Glutamatergic neuron (in vitro differentiated cells): ENCODE measurements at places on chromosomes 3 and 15.
A peak's percentile ranks its signal among the peaks of the same experiment; 100 is the strongest.

- no peaks in the 10 kb centered on the region for H3K36me3 ChIP-seq
- H3K27ac ChIP-seq, result no peak overlapping the region
- no peaks in the 10 kb centered on the region for H3K4me1 ChIP-seq
- H3K27me3 ChIP-seq, result no peaks in the 10 kb centered on the region
- no peak overlapping the region for H3K4me3 ChIP-seq
- DNase-seq, result no peak
Observed at GRCh38 chr15:25905140-25905539, 42.0 kb upstream of the ATP10A start.

DNA sequence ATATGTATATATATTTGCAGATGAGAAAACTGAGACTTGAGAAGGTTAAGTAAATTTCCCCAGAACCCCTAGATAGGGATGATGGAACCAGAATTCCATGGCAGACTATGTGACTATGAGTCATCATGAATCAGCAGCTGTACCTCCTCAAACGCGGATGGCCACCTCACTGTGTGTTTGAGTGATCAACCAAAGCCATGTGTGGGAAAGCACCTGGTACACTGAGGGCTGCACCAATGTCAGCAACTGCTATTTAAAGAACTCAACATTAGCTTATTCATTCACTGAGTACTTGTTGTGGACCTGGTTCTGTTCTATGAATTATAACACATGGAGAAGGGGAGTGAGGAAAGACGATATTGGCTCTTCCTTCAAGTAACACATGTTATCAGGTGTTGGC, 377.0 kb downstream of the GAP43 start:
- no peak overlapping the region for H3K4me3 ChIP-seq
- peaks cover 56% of the 10 kb centered on the region for H3K4me1 ChIP-seq
- H3K27me3 ChIP-seq, result peaks cover 7% of the 10 kb centered on the region
- peak overlapping the region; percentile 71 for H3K27ac ChIP-seq

- H3K36me3 ChIP-seq, result no peaks in the 10 kb centered on the region
- H3K27ac ChIP-seq, result no peak overlapping the region
- peaks cover 3% of the 10 kb centered on the region for H3K4me1 ChIP-seq
- H3K4me3 ChIP-seq, result no peak overlapping the region
Observed at GRCh38 chr3:40306336-40306735, 3.2 kb upstream of the EIF1B start.

DNA sequence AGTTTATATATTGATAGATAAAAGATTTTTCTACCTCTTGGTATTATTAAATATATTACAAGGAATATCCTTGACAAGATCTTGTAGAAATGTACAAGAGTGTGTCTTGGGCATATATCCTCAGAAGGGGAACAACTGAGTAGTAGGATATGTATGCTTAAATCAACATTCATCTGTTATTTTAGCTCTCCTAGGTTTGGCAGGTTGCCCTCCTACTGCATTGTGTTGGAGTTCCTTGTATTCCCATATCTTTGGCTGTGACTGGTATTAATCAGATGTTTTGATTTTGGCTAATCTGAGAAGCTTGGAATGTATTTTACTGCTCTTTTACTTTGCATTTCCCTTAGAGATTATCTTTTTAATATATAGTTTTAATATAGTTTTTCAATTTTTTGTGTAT, 4.6 kb downstream of the MYRIP start:
- no peak overlapping the region for H3K27ac ChIP-seq
- no peak overlapping the region for H3K4me3 ChIP-seq
- peaks cover 14% of the 10 kb centered on the region for H3K4me1 ChIP-seq
- no peak for DNase-seq

DNA sequence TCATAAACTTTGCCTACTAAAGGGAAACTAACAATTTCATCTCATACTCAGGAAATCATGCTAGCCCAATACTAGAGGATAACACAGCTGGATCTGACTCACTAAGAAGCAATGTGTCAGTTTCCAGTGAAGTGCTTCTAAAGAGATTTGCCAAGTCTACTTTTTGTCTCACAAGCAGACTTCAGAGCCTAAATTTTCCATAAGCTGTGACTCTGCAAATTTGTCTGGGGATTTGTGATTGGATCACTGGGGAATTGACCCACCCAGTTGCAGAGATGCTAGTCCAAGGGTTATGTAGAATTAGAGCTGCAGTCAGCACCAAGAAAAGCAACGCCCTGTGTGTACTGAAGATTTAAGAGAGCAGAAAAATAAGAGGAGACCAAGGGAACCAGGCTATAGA, 647.1 kb downstream of the NTRK3 start:
- no peaks in the 10 kb centered on the region for H3K36me3 ChIP-seq
- no peak overlapping the region for H3K4me3 ChIP-seq
- DNase-seq, result no peak

- no peak overlapping the region for H3K27ac ChIP-seq
- H3K36me3 ChIP-seq, result peaks cover 36% of the 10 kb centered on the region
- no peak overlapping the region for H3K4me3 ChIP-seq
- no peak for DNase-seq
Observed at GRCh38 chr3:43080726-43081568, 24.9 kb downstream of the POMGNT2 start.

DNA sequence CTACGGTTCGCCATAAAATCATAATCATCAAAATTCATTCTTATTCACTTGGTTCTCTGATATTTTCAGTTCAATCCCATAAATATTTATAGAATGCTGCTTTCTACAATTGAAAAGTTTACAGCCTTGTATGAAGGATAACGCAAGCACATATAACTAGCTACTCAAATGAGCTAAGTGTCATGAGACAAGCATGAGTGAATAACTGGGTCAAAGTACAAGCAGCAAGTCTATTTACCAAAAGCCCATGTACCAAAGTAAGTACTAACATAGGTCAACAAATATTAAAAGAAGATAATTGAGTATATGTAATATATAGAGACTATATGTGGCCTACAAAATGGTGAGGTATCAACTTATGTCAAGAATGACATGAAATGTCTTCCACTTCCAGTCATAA, 596.6 kb downstream of the GBE1 start:
- no peak overlapping the region for H3K27ac ChIP-seq
- H3K27me3 ChIP-seq, result no peaks in the 10 kb centered on the region
- no peak for DNase-seq
- H3K4me3 ChIP-seq, result no peak overlapping the region

GRCh38 chr3:462851-463250, 266.3 kb downstream of the CHL1 start:
- peak overlapping the region; percentile 12 for H3K4me3 ChIP-seq
- H3K36me3 ChIP-seq, result no peaks in the 10 kb centered on the region
- H3K27ac ChIP-seq, result peak overlapping the region; percentile 10
- no peak for DNase-seq
- peaks cover 38% of the 10 kb centered on the region for H3K4me1 ChIP-seq
- H3K27me3 ChIP-seq, result no peaks in the 10 kb centered on the region

- no peak overlapping the region for H3K27ac ChIP-seq
- no peak overlapping the region for H3K4me3 ChIP-seq
- no peak for DNase-seq
- no peaks in the 10 kb centered on the region for H3K36me3 ChIP-seq
Observed at GRCh38 chr3:103644450-103644849, 1209.6 kb downstream of the ZPLD1 start.

- DNase-seq, result peak; percentile 65
- peak overlapping the region; percentile 80 for H3K27ac ChIP-seq
- peaks cover 40% of the 10 kb centered on the region for H3K4me1 ChIP-seq
- no peaks in the 10 kb centered on the region for H3K36me3 ChIP-seq
- peaks cover 2% of the 10 kb centered on the region for H3K27me3 ChIP-seq
Observed at GRCh38 chr3:44992555-44993470, 16.8 kb downstream of the EXOSC7 start.

DNA sequence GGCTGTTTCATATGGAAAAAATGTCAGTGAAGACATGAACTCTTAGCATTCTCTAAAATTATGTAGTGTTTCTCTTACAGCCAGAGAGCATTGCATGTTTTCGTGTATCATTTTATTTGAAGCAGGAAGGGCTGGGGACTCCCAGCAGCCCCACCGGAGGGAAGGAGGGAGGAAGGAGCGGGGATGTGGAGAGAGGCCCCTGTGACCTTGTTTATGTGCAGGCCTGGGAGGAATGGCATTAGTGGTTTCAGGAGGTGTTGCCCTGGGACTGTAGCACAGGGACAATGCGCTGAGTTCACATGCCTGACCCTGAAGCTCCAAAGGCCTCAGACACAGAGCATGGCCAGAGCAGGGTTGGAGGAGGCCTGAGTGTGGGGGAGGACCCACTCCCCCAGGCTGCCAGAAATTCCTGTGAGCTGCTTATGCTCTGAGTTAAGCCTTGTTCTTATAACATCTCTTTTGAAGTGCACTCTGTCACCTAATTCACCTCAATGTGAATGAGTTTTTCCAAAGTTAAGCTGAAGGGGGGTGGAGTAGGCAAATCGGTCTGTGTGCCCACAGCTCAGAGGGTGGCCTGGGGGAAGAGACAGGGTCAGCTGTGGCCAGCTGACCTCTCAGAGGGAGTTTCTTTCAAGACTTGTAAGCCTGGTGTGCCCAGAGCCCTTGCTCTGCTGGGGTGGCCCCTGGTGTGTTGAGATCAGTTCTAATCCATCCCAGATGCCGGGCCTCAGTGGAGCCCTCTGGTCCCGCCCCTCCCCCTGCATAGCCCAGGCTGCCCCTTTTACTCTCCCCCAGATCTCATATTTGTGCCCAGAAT, 3.9 kb upstream of the RNU6-1 start:
- H3K27ac ChIP-seq, result no peak overlapping the region
- no peak for DNase-seq
- H3K36me3 ChIP-seq, result no peaks in the 10 kb centered on the region

DNA sequence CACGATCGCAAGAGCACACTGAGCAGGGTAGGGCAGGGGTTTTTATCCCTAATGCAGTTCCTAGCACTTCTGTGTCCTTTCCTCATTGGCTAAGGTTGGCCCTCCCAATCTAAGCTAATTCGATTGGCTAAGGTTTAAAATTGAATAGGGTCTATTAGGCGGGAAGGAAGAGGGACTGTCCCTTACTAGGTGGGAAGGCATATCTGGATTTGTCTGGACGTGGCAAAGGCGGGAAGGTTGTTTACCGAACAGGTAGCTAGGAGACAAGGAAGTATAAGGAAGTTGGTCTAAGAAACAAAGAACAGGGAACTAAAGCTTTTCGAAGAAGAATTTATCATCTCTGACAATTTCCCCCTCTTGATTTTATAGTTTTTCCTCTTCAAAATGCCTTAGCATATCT, 24.8 kb upstream of the ATG7 start:
- H3K27me3 ChIP-seq, result no peaks in the 10 kb centered on the region
- H3K4me3 ChIP-seq, result no peak overlapping the region
- peaks cover 4% of the 10 kb centered on the region for H3K36me3 ChIP-seq
- no peak overlapping the region for H3K27ac ChIP-seq
